ENCODE measurements at places on chromosomes 6 and 20.

DNA sequence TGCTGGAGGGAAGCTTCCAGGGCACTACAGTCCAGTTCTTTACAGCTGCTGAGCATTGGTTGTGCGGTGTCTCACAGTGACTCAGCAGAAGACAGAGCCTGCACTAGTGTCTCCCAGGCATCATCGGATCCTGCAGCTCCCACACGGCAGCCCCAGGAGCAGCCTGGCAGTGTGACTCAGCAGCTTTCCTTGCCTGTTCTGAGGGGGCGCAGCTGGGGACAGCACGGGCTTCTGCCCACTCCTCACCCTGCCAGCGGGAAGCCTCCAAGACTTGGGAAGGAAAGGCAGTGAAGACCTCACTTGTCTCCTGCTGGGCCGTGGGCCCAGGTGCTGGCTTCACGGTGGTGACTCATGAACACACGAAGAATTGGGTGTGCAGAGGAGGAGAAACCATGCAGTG, 165.4 kb downstream of the SYNDIG1 start:
- DNase-seq, result no peak

DNA sequence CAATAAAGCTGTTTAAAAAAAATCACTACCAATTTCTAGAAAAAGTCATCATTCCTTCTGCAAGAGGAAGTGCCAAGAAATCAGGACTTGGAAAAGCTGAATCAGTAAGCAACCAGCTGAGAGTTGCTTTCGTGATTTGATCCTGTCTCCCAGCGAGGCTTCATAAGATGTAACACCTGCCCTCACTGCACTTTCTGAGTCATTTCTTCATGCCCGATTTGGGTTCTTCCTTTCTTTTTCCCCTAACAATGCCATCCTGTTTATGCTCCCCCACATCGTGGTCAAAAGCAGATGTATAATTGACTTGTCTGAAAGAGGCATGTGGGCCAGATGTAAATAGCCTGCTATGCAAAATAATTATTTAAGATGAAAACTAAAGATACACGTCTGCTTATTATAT, 52.1 kb downstream of the RIPOR2 start:
- peak; percentile 59 for DNase-seq

- no peak for DNase-seq
These were observed 137.5 kb downstream of the BTBD3 start for GRCh38 chr20:12055161-12055560.

DNA sequence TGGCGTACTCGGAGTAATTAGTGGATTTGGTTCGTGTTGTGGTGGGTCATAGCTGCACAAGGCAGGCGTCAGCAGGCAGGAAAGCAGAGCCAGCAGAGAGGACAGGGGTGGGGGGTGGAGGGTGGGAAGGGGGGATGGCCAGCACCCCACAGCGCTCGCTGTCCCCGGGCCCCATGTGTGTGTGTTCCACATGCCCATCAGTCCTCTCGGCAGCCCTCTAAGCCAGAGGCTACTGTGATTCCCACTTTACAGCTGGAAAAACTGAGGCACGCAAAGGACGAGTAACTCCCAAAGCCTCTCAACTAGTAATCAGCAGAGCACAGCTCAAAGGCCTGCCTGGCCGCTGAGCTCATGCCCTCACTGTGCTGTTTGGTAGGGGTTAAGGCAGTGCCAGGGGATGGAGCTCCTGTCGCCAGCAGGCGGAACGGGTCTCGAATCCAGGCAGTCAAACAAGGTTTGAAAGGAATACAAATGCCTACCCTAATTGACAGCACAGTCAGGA, 175.2 kb downstream of the ZDHHC14 start:
- DNase-seq, result no peak

DNA sequence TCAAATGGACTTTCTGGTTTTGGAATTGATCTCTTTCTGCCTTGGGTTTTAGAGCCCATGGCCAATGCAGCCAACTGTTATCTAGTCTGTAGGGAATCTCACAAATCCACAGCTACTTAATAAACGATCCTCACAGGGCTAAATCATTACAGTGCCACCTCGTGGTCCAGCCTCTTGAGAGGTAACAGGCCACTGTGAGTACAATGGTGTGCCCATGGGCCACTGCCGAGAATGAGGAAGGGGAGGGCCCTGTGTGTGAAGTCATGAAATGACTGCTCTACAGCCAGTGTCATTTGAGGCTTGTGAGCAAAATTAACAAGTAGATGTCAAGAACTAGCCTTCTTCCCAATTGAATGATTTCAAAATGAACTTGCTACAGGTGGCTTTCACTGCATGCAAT, 54.3 kb upstream of the GMPR start:
- no peak for DNase-seq

- DNase-seq, result no peak
These were observed 21.8 kb upstream of the GMPR start for GRCh38 chr6:16216501-16217155.

GRCh38 chr6:24107294-24107693, 18.7 kb upstream of the NRSN1 start:
- no peak for DNase-seq

- peak; percentile 59 for DNase-seq
These were observed 516 bp upstream of the IRF4 start for GRCh38 chr6:390914-391558.

- no peak for DNase-seq
These were observed 1027.3 kb upstream of the CITED2 start for GRCh38 chr6:140401761-140402160.

Measured in stimulated activated CD4-positive, alpha-beta T cell treated with anti-CD3 and anti-CD28 coated beads, Interleukin-1b, Interleukin-23, amount 100 ng/mL, for 48 hours (primary cell).